ENCODE measurements at places on chromosomes 12 and 14.

GRCh38 chr14:95326987-95327386 lies 7.3 kb upstream of the CLMN start:
- DNase-seq: no peak

- no peak for DNase-seq
Measured at GRCh38 chr12:2487278-2487677, 307.5 kb upstream of the FKBP4 start.

- DNase-seq: no peak
Measured at GRCh38 chr14:99213527-99213971, 58.4 kb downstream of the BCL11B start.

DNA sequence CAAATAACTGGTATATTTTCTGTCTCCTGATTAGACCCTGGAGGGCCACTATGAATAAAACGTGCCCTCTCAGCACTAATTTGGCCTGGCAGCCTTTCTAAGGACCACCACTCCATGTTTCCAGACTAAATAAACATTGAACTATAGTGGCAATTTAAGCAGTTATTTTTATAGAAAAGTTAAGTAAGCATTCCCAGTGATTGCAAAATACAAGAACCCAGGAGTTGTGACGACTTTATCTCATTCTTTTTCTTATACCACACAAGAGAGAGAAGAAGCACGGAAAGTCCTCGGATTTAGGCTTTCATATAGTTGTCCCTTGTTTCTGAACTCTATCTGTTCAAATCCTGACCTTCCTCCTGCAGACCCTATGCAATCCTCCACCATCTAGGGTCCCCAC lies 23.1 kb upstream of the STRAP start:
- no peak for DNase-seq

DNA sequence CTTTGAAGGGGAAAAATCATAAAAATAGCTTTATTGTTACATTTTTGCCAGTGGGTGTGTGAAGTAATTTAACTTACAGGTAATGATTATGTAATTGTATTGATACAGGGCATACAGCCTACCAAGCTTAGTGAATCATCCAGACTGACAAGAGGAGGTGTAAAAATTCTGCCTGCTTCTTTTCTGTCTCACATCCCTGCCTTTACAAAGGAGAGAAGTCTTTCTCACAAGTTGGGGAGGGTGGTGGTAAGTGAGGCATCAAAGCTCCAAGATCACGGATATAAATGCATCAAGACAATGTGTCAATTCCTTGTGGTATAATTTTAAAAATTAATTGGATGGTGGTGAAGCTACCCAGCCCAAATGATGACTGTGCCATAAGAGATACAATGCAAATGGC lies 39.0 kb upstream of the G2E3 start:
- no peak for DNase-seq

- DNase-seq: no peak
Measured at GRCh38 chr12:21962236-21962635, 21.0 kb upstream of the ABCC9 start.
